CD4-positive, alpha-beta T cell treated with Interleukin-4 for 1 hour (primary cell): ENCODE measurements at places on chromosomes 1 and 21.
A peak's percentile ranks its signal among the peaks of the same experiment; 100 is the strongest.

- DNase-seq, result no peak
Observed at GRCh38 chr21:37245151-37245550, 22.0 kb downstream of the VPS26C start.

DNA sequence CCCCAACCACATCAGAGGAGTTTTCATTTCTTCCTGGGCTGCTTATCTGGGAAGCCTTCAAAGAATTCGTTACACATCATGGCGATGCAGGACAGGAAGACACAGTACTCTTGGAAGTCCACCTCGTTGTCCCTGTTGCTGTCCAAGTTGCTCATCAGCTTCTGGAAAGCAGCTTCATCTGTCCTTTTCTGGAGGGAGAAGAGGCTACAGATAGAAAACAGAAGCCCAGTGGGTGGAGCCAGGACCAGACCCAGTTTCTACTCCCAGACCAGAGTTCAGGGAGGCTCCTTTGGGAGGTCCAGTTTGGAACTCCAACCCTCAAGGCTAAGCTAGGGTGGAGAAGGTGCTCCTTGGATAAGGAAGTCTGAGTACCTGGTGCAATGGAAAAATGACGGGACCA, 1.9 kb downstream of the S100A4 start:
- DNase-seq, result no peak

- no peak for DNase-seq
Observed at GRCh38 chr21:32278103-32278502, 746 bp downstream of the MIS18A start.

GRCh38 chr1:114979278-114979891, 50.2 kb upstream of the TSHB start:
- DNase-seq, result peak; percentile 62

DNA sequence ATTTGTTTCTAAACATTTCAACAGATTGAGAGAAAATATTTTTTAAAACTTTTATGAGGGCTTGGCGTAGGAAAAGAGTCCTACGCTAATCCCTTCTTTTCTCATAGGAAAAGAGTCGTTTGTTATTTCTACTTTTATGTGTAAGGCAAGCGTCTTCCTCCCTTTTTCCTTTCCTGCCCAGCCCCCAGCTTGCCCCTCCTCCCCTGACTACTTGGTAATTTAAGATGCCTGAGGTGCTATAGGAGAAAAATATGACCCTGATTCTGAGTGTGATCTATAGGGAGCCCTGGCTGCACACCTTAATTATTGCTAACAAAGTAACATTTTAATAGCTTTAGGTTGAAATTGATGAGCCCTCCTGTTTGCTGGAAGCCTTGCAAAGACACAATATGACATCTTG, 373.6 kb downstream of the PBX1 start:
- DNase-seq, result no peak

- no peak for DNase-seq
Observed at GRCh38 chr1:10761503-10762152, 34.8 kb downstream of the CASZ1 start.

GRCh38 chr1:85340427-85340826, 64.0 kb upstream of the BCL10 start:
- no peak for DNase-seq

GRCh38 chr1:90347366-90347765, 352.5 kb downstream of the ZNF326 start:
- no peak for DNase-seq

DNA sequence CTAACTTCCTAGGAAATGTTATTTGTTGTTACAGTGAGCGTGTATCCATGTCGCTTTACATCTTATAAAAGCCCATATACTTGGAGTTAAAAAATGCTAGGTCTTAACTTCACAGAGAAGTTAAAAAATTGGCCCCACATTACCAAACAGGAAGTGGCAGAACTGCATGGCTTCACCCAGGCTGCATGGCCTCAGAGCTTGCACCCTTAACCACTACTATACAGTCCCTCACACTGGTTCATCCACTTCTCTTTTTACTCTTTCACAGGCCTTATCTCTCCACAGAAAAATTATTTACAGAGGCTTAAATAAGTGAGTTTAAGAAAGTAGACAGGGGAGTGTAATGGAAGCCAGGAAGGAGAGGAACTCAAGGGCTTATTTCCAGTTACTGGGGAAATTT, 402.5 kb downstream of the HHAT start:
- no peak for DNase-seq

- no peak for DNase-seq
Observed at GRCh38 chr1:115286431-115287205, 51.4 kb downstream of the NGF start.

DNA sequence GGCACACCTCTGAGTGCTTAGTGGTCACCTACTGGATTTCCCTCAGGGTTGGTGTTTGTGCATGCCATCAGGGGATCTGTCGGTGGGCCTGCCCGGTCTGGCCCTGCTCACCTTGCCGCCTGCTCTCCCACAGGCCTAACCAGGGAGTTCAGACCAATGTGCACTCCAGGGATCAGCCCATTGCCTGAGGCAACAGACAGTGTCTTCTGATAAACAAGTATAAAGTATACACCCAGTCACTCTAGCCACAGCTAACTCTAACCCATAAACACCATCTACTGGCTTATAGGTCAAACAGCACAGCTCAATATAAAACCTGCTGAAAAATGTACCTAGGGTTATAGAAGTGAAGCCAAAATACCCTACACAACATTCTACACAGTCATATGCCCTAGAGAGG, 1300.0 kb downstream of the PLA2G4A start:
- no peak for DNase-seq

DNA sequence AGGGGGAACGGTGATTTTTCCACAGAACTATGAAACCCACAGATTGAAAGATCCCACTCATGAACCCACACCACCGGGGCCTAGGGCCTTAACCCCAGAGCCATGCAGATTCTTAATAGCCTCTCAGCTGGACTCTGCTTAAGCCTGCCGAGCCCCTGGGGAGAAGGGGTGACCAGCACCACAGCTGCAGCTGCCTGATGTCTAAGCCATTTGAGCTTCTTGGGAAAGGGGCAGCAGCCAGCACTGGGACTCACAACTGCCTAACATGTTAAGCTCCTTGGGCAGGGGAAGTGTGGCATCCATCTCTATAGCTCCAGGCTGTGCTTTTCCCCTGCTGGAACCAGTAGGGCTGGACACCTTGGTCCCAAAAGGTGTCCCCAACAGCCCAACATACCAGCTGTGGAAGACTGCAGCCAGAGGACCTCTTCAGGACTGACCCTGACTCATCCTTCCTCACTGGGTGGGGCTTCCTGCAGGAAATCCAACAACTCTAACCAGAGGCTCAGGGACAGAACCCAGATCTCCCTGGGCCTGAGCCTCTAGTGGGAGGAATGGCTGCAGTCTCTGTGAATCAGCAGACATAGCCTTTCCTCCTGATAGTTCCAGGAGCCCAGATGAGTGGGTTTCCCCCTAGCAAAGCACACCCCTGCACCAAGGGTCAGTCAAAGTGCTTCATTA, 34.6 kb upstream of the FMO3 start:
- no peak for DNase-seq

DNA sequence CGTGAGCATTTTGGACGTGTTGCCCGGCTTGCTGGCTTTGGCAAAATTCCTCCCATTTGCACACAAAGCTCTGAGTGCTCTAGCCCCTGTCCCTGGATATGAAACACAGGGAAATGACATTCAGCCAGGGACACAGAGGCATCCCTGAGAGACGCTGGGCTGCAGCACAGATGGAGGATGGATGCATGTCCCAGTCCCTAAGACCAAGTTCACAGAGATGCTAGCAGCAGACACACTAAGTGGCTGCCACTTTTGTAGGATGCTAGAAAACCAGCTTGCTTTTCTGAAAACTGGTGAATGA, 12.5 kb downstream of the ACTRT2 start:
- no peak for DNase-seq

DNA sequence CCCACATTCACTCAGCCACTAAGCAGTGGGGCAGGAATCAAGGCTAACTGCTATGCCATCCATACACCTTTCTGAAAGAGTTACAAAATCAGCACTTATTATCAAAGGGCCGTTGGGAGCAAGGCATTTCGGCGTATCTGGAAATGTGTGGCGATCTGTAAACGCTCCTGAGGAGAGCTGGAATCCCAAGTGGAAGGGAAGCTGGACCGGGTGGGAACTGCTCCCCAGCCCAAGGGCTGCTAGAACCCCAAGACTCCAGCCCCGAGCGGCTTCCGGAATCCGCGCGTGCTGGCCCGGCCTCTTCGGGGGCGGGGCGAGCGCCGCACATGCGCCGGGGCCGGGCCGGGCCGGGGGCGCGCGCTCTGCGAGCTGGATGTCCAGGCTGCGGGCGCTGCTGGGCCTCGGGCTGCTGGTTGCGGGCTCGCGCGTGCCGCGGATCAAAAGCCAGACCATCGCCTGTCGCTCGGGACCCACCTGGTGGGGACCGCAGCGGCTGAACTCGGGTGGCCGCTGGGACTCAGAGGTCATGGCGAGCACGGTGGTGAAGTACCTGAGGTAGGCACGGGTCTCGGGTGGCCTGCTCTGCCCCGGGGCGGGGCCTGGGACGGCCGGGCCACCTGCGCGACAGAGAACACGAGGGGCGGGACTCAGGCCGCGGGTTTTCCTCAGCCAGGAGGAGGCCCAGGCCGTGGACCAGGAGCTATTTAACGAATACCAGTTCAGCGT, at the start of gene NAXE:
Gene NAXE (plus strand): TSS at position 345 of the 726 bp plus-strand sequence. CDS start 29 bp downstream, at position 374.
- DNase-seq, result peak; percentile 67
